HFFc6 (cell line): ENCODE measurements at places on chromosomes 4 and X. TPM values are rescaled to one million over a fixed set of nuclear protein-coding genes. Genes with fewer than 3 reads are reported as not detected.

MRFAP1L1 gene
- 34.8 to 41.0 TPM (median 40.4 TPM) in 3 replicates for total RNA-seq

RAB33A gene
- total RNA-seq, result 0.17 to 0.37 TPM (median 0.18 TPM) in 3 replicates

ENPP6 gene
- total RNA-seq, result not detected in 2 replicates

MAMLD1 gene
- total RNA-seq, result 4.0 to 5.5 TPM (median 4.3 TPM) in 3 replicates

STK26 gene
- 1.1 and 12.7 TPM in 2 replicates for total RNA-seq

MAPK10 gene
- 0.70 to 2.7 TPM (median 0.79 TPM) in 3 replicates for total RNA-seq
